Suppressor macrophage treated with lipopolysaccharide for 1 hour (primary cell): ENCODE measurements at places on chromosomes 6 and 20.

GRCh38 chr6:39696986-39697788, 28.0 kb downstream of the KIF6 start:
- DNase-seq = peak; percentile 52

GRCh38 chr6:73131706-73132105, 93.6 kb downstream of the KHDC1L start:
- no peak for DNase-seq

- DNase-seq = no peak
Measured at GRCh38 chr6:37516920-37517405, 17.3 kb upstream of the CCDC167 start.

DNA sequence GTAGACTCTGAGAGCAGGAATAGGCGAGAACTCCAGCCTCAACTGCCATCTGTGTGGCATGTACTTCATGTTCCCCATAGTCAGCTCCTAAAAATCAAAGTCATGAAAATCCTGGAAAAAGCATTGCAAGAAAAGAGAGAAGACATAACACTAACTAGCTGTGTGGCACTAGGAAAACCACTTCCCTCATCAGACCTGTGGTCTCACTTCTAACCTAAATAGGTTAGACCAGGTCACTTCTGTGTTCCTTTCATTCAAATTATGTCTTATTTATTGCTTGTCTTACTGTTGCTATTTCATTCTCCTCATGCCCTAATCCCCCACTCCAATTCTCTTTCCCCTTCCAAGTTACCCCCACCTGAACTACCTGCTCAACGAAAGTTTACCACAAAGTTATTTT, 70.2 kb downstream of the TNFRSF21 start:
- DNase-seq = no peak

DNA sequence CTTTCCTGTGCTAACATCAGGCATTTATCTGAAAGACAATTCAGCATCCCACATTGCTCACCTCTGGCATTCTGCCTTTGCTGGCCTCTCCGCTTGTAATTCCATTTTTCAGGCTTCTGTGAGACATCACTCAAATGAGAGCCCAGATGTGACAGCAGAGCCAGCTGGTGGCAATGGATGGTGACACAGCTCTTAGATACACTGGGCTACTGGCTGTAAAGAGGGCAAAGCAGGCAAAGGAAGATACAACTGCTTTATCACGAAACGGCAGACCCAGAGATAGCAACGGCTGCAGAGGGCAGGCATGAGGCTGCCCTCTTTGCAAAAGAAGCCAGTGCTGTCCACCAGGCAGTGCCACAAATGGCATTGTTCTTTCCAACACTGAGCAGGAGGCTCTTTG, 329.8 kb downstream of the KIF16B start:
- DNase-seq = no peak

- no peak for DNase-seq
Measured at GRCh38 chr6:133705066-133705465, 183.8 kb upstream of the TCF21 start.

DNA sequence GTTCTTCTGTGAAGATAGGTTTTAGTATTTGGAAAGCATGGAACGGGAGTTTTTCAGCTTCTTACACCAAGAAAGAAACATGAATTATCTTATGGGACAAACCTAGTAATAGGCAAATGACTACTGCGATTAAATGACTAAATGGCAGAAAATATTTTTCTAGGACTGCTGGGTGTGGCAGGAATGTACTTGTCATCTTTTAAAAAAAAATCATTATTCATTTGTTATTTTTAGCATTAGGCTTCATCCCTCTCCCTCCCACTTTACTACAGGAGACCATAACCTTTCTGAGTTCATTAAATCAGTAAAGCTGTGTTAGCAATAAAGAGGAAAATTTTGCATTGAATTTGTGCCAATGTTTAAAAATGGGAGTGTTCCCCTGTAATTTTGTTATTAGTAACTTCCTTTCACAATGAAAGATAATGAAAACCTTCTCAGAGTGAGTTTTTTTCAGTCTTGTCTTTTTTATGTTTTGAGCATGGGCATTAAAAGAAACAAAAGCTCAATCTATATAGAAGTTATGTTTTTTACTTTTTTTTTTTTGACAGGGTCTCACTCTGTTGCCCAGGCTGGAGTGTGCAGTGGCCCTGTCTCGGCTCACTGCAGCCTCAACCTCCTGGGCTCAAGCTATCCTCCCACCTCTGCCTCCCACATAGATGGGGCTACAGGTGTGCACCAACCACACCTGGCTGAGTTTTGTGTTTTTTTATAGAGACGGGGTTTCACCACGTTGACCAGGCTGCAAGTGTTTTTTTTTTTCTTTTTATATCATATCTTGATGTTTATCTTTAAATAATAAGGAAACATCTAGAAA, 105.6 kb upstream of the CLDN20 start:
- no peak for DNase-seq

GRCh38 chr20:64162239-64162910, 1.9 kb upstream of the MYT1 start:
- no peak for DNase-seq

DNA sequence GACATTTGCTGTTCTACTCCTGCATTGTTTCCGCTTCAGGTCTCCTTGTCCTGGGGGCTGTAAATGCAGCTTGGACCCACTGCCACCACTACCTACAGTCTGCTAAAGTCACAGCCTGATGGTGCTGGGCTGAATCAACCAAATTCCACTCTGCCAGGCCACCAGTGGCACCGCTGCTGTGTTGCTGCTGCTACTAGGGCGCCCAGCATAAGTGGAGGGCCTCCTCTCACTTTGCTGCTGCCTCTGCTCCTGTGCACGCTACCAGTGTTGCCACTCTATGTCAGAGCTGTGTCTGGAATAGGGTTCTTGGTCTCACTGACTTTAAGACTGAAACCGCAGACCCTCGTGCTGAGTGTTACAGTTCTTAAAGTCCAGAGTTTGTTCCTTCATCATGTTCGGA, 1.4 kb upstream of the SSR1 start:
- DNase-seq = no peak

- peak; percentile 30 for DNase-seq
Measured at GRCh38 chr6:20056350-20056992, 155.8 kb downstream of the MBOAT1 start.

DNA sequence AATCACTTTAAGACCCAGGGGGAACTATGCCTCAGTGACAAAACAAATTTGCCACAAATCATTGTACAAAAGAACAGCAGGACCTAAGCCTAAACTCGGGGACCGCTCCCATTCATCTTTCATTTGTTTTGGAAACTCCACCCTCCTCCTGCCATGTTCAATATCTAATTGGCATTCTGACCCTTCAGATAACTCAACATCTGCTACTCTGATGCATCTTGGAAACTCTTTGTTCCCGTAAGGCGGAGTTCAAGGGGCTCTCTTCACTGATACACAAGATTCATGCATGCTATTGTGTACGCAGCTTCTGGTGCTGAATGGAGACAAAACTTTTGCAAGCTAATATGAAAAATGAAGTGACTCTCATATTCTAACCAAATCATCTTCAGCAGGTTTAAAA, 187.6 kb downstream of the ZFP64 start:
- DNase-seq = no peak

DNA sequence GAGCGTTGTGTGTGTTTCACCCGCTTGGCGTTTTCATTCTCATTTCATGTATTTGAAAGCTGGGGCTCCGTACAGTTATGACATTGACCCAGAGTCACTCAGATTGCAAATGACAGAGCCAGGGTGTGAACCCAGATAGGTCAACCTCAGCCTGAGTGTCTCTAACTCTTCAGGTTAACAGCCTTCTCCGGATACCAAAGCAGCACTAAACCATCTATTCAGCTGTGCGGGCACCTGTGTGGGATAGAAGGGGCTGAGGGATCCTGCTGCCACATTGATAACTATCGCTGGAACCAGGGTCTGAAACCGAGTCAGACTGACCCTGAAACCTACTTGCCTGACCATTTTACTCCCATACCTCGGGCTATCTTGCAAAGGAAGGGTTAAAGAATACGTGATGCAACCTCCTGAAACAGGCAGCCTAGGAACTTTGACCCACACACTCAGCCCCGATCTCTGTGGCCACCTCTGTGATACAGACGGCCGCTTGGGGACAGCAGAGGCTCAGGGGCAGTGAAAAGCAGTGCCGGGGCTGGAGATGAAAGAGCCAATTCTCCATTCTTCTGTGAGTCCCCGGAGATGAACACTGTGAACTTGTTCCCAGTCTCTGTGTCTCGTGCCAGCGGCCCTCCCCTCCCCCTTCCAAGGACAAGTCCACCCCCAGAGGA, 233.5 kb upstream of the QKI start:
- peak; percentile 87 for DNase-seq

GRCh38 chr20:44580581-44581268, 1.7 kb upstream of the PKIG start:
- no peak for DNase-seq

GRCh38 chr6:143549221-143549948, 37.9 kb upstream of the FUCA2 start:
- no peak for DNase-seq

DNA sequence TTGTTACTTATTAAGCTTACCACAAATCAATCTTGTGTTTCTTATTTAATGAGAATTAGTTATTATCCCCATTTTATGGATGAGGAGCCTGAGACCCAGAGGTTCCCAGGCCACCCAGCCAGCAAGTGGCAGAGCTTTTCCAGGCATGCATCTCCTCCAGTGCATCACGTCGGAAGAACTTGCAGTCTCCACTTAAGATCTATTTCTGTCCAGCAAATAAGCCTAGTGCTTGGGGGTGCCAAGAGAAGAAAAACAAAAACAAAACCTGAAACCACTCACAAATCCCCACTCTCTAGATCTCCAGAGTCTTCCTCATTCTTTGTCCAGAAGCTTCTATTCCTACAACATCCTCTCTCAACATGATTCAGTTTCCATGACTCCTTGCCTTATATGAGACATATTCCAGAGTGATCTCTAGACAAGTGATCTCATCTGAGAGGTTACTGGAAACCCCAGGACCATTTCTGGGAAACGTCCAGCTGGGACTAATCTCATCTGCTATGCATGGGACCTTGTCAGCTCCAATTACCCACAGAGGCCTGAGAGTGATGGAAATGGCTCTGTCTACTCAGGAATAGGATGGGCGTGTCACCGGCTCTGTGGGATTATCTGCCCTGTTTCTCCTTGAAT, 4.1 kb downstream of the GUCA1B start:
- DNase-seq = peak; percentile 26

DNA sequence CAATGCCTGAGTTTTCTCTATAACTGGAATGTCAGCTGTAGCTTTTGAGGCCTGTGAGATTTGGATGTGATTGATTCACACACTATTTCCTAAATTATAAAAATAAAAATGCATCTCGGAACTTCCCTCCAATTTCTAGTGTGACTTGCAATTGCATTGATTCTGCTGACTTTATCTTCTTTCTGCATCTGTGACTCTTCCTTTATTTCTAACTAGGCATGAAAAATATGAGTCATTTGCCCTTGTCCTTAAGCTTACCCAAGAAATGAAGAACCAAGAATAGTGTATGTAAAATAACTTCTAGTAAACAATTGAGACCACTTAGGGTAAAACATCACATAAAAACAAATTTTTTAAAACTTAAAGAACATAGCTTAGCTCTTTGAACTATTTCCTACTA, 12.9 kb downstream of the OR2J2 start:
- no peak for DNase-seq

DNA sequence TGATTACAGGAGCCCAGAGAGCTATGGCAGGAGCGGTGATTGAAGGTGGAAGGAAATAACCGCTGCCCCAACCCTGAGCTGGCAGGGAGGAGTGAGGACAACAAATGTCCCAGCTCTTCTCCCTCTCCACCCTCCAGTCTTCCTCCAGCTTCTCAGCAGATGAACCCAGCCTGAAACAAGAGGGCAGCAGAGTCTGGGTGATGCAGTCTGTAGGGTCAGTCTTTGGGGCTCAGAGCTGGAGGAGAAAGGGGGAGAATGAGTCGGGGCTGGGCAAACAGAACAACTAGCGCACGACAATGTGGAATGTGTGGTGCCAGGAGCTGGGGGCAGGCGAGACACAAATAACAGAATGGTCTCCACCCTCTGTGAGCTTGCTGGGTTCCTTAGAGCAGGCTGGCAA, 4.5 kb upstream of the GUCA1A start:
- no peak for DNase-seq

- DNase-seq = no peak
Measured at GRCh38 chr6:56079751-56080540, 167.4 kb downstream of the COL21A1 start.

- no peak for DNase-seq
Measured at GRCh38 chr6:73733791-73734190, 37.8 kb downstream of the CD109 start.
